NCI-H1417 treated with DMSO at 0.1 percent for 48 hours (cell line): ENCODE measurements at places on chromosomes 2 and 18.

GRCh38 chr2:10541081-10541480 lies 93.0 kb upstream of the ODC1 start:
- DNase-seq, result no peak

DNA sequence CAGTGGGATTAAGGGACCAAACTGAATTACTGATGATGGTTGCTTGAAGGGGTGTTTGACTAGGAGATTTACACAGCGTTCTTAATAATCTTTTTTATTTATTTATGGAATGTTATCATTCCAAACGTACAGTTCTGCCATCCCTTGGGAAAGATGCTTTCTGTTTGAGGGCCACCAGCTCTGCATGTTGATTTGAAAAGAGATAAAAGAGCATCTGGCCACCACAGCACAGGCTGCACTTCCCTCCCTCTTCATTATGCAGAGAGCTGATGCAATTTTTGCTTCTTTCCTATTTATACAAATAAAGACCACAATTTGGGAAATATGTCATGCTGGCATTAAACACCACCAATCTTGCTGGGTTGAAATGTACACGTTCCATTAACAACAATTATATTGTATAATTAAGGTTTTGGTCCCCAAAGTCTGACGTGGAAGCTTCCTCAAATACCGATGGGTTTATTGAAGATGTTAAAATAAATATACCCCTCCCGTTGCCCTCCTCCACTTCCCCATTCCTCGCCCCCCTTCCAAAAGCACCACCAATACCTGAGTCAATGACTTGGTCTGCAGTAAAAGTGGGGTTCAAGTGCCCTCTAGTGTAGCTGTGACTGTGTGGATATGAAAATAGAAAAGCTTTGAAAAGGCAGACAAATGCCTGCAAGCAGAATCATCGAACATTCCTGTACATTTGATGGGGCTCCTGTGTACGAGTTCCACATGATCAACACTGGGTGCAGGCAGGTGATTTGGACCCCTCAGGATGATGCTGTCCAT lies 211.9 kb downstream of the HRH4 start:
- DNase-seq, result no peak

DNA sequence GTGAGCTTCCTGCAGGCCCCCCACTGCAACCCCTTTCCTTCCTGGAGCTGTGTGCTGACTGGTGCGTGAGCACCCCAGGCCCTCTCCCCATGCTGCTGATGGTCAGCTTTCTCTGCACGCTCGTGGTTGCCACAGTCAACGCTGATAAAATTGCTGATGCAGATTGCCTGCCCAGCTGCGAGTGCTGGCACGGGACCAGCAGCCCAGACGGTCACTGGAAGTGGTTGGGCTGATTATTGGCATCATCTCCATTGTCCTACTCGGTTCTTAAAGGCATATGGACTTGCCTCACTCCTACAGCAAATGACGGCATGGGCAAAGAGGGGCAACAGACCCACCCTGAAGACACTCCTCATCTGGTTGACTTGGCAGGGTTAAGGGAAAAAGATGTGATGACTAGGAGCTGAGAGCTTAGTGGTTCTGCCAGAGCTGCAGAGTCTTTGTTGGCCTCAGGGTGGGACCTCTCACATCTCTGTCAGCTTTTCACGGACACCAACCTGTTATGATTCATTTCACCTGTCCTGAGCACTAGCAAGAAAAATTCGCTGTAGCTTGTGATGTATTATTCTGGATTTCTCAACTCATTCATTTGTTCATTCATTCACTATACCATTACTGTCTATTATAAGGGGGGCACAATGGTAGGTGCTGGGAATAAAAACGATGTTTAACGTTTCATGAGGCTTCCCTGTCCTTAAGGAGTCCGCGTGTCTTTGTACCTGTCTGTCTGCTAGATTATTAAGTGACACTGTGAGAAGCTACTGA lies 38.4 kb downstream of the PAX8 start:
- no peak for DNase-seq

- DNase-seq, result no peak
Measured at GRCh38 chr2:135965756-135966155, 19.7 kb downstream of the DARS1 start.

DNA sequence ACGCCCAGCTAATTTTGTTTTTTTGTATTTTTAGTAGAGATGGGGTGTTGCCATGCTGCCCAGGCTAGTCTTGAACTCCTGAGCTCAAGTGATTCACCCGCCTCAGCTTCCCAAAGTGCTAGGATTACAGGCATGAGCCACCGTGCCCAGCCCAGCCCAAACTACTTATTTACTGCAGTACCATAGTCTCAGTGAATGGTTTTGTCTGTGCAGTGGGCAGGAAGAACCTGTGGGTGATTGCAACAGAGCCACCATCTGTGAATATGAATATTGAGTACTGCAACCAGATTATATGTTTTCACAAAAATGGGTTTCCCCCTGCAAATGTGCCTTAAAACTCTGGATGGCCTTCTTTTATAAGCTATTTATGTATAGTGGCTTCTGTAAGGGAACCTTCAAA lies 9.1 kb downstream of the MPPE1 start:
- no peak for DNase-seq

- no peak for DNase-seq
Measured at GRCh38 chr2:207219676-207220501, 54.1 kb upstream of the KLF7 start.

- DNase-seq, result no peak
Measured at GRCh38 chr2:128473175-128474035, 154.7 kb upstream of the HS6ST1 start.

DNA sequence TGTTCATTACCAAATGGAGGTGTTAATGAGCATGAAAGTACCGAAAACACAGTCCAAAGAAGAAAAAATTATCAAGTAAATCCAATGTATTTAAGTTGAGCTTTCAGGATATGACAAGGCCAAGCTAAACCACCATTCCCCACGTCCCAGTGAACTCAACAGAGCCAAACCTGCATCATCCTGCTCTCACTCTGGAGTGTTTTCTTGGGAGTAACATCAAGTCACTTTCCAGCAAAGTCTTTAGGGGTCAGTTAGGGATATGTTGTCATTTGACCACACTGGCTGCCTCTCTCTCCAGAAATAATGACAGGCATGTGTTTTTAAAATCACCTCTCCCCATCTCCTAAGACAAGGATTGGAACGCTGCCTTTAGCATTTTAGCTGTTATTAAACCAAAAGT lies 140.5 kb downstream of the SRBD1 start:
- DNase-seq, result no peak

- DNase-seq, result no peak
Measured at GRCh38 chr2:171210864-171211431, 50.3 kb upstream of the TLK1 start.

DNA sequence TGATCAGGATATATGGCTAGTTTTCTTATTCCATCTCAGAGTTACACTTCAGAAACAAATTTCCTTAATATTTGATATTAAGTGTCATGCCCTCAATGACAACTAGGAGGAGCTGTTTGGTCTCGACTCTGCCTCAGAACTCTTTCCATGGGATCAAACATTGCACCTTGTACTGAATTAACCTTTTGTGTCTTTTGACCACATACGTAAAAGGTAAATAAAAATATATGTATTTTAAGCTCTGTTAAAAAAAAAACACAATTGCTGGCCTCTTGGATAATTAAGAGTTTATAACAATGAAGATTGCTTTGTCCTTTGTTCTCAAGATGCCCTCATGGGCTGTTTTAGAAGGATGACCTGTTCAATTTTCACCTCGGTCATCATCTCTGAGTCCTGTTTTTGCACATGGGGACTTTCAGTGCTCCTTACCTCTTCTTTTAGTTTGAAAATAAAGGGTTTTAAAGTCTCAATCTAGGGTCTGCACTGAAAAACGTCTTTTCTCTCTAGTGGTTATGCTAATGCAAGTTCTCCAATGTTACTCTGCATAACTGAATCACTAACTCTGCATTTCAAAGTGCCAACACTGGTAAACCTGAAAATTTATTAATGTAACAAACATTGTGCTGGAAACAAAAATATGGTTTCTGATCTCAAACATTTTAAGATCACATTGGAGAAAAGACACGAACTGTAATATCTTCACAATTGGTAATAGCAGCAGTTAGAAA lies 18.8 kb upstream of the FN1 start:
- no peak for DNase-seq

- no peak for DNase-seq
Measured at GRCh38 chr2:10879624-10880585, 31.8 kb upstream of the KCNF1 start.

- DNase-seq, result no peak
Measured at GRCh38 chr2:218781691-218782527, at the start of gene CYP27A1. Gene CYP27A1 (plus strand): TSS chr2:218782147. CDS start chr2:218782183, 36 bp downstream.

DNA sequence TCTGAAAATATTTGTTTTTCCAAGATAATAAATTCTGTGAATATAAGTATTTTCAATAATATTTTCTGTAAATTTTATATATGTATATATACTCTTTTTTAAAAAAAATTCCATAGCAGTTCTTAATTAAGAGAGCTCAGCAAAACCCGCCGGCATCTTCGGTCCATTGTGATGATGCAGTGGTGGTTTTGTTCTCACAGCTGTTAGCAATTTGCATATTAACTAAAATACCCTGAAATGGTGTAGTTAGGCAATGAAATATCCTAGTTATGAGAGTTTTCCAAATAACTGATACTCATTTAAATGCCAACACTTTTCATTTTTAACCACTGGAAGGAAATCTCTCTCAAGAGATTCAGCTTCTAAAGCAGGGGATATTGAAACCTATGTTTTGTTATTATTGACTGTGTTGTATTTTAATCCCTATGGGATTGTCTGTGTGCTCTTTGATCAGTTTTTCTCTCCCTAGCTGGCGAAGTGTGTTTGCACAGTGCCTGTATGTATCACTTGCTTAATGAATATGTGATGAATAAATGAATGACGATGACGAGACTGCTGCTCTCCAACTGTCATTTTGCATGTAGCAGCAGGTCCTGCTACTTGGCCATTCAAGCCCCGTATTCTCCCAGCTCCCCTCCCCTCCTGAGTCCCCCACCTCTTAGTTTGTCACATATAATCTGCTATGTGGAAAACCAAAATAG lies 42.4 kb downstream of the PSMG2 start:
- DNase-seq, result no peak

DNA sequence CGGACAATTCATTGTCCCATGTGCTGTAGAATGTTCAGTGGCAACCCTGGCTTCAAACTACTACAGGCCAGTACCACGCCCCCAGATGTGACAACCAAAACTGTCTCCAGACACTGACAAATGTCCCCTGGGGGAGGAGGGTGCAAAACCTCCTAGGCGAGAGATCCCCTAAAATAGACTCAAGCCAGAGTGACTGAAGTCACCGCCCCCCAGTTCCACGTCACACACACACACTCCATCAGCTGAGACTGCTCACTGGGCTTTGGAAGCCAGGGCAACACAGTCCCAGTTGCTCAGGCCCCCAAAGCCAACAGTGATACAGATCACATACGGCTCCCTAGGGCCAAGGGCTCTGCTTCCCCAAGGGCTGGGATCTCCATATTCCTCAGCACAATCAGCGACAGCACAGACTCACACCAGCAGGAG lies 19.1 kb downstream of the HDAC4 start:
- DNase-seq, result no peak

GRCh38 chr18:74375999-74376398 lies 60.4 kb downstream of the C18orf63 start:
- no peak for DNase-seq

DNA sequence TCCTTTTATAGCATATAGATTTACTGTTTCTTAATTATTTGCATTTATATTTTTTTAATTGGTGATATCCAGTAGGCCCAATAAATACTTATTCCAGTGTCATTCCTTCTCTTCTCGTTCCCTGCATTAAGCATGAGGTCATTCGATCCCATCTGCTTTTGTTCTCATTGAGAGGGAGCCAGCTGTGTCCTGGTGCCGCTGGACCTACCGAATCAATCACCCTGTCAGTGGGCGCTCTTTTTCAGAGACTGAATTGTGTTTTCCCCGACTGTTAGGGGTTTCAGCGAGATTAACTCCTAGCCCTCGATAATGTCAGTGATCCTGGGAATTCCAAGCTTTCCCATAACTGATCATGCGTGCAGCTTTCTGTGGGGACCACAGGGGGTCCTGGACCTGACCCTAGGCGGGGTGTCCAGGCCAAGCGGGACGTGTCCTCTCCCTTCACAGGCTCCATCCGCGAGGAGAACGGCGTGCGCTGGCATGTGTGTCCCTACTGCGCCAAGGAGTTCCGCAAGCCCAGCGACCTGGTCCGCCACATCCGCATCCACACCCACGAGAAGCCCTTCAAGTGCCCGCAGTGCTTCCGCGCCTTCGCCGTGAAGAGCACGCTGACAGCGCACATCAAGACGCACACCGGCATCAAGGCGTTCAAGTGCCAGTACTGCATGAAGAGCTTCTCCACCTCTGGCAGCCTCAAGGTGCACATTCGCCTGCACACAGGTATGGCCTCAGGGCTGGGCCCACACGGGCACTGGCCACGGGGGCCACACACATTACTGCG lies 72.4 kb downstream of the ZNF236 start:
- no peak for DNase-seq

DNA sequence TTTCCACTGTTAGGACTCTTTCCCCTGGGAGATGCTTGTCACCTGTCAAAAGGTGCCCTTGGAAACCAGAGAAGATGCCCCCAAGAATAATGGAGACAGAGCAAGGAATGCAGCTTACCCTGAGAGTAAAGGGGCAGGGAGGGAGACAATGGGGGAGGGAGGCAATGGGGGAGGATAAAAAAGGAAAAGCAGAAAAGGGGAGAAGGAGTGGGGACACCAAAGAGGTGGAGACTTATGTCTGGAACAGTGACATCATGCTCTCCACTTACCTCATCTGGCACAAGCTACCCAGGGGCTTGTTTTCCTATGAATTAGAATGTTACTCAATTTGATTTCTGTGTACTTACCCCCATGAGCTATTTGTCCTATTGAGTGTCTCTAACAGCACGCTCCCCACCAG lies 67.9 kb downstream of the MRO start:
- no peak for DNase-seq

DNA sequence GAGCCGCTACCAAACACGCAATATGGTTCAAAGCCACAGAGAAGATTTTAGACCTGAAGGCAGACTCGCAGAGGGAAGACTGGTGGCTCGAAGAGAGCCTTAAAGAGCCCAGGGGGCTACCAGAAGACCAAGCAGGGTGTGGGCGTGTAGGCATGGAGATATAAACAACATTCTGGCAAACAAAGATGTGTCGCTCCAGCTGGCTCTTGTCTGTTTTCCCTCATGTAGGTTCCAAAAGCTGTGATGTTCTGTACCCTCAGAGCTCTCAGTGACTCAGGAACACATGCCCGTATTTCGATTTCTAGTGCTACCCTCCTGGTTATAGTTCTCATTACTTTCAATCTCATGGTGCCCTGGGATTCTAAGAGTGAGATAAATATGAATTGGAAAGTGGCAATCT lies 44.5 kb downstream of the DOCK10 start:
- DNase-seq, result no peak

- no peak for DNase-seq
Measured at GRCh38 chr2:172460780-172461201, 33.4 kb downstream of the ITGA6 start.

DNA sequence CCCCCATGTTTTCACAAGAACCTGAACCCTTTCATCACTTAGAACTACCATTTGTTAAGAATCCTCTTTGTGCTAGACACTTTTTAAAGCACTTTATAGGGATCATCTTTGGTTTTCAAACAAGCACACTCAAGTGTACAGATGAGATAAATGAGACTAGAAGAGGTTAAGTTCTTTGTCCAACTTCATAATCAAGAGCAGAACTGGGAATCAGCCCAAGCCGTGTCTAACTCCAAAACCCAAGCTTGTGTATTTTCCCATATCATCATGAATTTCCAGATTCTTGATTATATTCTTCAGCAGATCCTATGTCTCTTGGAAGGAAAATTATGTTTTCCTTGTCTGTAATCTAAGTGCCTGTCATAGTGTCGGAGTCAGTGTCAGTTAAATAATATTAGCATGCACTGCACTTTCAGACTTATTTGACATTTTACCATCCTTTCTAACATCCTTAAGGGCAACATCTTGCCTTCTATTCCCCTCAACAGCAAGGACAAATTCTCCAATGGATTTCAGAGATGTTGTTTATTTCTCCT lies 123.0 kb upstream of the SETBP1 start:
- DNase-seq, result no peak
